ENCODE measurements at places on chromosomes 3 and 15.
A peak's percentile ranks its signal among the peaks of the same experiment; 100 is the strongest.

DNA sequence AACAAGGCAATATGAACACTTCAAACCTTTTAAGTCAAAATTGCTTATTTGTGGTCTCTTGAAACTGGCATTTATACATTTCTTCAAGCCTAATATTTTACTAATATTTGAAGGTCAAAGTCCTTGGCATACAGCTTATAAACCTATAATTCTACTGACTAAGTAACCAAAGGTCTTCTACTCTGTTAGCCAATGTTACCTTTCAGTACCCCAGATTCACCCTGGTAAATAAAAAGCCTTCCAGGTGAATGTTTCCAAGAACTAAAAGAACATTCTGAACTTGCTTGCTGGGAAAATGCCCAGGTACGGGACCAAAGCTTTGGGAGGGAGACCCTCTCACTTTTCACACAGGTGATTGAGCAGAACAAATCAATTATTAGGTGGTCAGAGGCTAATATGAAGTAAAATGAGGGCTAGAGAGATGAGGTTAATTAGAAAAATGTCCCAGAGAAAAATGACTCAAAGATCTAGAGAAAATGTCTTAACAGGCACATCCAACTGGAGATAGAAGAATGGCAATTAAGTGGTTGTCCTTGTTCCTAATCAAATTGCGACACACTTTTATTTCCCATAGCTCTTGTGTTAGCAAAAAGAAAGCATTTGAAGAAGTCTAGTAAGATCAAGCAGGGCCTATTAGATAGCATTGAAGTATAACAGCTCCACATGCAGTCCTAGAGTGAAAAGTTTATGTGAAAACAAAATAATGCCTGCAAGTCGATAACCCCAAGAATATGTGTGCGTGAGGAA lies 232.0 kb downstream of the FOXP1 start:
- no peak for DNase-seq

GRCh38 chr3:141915766-141916165 lies 39.3 kb downstream of the ATP1B3 start:
- no peak for DNase-seq

- no peak for DNase-seq
These were observed 114.4 kb upstream of the ABHD17C start for GRCh38 chr15:80580536-80581260.

DNA sequence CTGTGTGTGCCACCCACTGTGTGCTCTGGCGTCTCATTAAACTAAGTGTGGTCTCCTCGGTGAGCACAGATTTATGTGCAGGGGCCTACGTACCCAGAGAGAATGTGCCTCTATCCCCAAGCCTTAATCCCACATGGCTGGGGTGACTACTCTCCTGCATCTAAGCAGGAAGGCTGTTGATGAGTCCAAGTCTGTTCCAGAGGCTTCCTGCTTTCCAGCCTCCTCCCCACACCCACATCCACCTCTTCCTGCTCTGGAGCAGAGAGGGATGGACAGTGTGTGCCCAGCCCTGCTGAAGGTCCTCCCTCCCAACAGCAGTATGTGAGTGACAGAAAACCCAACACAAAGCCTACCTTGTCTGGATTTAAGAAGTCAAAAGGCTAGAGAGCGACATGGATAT lies 38.8 kb upstream of the BCL2L10 start:
- no peak for DNase-seq

- DNase-seq, result no peak
These were observed 231.1 kb upstream of the COL8A1 start for GRCh38 chr3:99407257-99407656.

- no peak for DNase-seq
These were observed 3.5 kb downstream of the TKT start for GRCh38 chr3:53252096-53252946.

GRCh38 chr3:125916376-125916978 lies 52.5 kb upstream of the ROPN1B start:
- DNase-seq, result peak; percentile 87

GRCh38 chr3:107045791-107046190 lies 331.4 kb upstream of the CCDC54 start:
- no peak for DNase-seq

- no peak for DNase-seq
These were observed 36.2 kb upstream of the PROK2 start for GRCh38 chr3:71821116-71821515.
